ENCODE measurements at places on chromosomes 11 and 22.

- DNase-seq: peak; percentile 9
Observed at GRCh38 chr11:47797633-47798032, 30.5 kb upstream of the FNBP4 start.

DNA sequence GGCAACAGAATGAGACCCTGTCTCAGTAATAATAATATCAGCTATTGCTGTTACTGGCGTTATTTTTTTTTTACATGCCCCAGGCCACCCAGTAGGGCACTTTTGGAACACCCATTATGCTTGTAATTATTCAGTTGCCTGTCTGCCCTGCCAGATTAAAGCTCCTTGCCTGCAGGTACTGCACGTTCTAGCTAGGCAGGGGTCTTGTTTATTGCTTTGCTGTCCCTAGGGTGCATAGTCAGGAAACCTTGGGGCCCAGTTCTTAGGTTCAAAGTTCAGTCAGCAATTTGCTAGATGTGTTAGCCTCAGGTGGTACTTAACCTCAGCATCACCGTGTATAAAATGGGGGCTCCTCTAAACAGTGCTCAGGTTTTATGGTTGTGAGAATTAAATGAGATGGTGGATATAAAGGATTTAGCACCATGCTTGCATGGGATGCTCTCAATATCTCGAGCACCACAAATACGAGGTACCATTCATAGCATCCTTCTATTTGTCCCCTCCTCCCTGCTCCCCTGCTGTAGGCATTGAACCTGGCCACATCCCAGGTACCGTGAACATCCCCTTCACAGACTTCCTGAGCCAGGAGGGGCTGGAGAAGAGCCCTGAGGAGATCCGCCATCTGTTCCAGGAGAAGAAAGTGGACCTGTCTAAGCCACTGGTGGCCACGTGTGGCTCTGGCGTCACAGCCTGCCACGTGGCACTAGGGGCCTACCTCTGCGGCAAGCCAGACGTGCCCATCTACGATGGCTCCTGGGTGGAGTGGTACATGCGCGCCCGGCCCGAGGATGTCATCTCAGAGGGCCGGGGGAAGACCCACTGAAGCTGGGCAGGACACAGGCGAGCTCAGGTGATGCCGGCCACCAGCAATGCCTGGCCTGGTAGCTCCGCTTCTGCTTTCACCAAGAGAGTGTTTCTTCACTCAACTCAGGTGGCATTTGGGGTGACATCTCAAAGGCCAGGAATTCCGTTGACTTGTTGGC is 9.4 kb downstream of the MPST start:
- DNase-seq: no peak

GRCh38 chr22:41989246-41989645 is 9.3 kb upstream of the WBP2NL start:
- no peak for DNase-seq

- no peak for DNase-seq
Observed at GRCh38 chr11:9014826-9015225, 11.0 kb upstream of the NRIP3 start.

GRCh38 chr11:125407046-125407445 is 89.0 kb downstream of the FEZ1 start:
- no peak for DNase-seq
